ENCODE measurements at places on chromosomes 16 and 17. TPM values are rescaled to one million over a fixed set of nuclear protein-coding genes. Genes with fewer than 3 reads are reported as not detected.

DERL2 gene
- polyA plus RNA-seq = 30.6 TPM

NPIPB6 gene
- polyA plus RNA-seq = 0.16 TPM

C16orf89 gene
- polyA plus RNA-seq = not detected

TIMP2 gene
- polyA plus RNA-seq = 6.4 TPM

GDPD1 gene
- 1.6 TPM for polyA plus RNA-seq

PPP4C gene
- polyA plus RNA-seq = 279 TPM

GRCh38 chr17:29789196-29790170 lies 140.5 kb downstream of the SSH2 start:
- no peak for DNase-seq

DNA sequence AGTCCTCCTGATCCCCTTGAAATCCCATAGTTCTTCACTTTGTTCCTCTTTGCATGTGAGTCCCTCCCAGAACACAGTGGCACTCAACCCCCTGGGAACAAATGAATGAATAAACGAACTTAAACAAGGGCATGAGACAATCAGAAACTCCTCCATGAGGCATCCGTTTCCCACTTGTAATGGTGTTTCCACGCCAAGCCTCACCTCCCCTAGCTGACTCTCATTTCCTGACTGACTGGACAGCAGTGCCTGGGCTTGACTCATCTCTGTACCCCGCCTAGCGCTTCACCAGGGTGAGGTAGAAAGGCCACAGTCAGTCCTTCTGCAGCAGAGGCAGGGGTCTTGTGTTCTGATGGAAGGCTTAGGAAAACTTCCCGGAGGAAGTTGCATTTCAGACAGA lies 14.2 kb downstream of the KIF1C start:
- DNase-seq = no peak

- no peak for DNase-seq
These were observed 57.2 kb downstream of the ACTG1 start for GRCh38 chr17:81455387-81455786.

- no peak for DNase-seq
These were observed 4.6 kb upstream of the LYZL6 start for GRCh38 chr17:35948092-35948491.

GRCh38 chr17:78960928-78961327 lies 18.8 kb downstream of the LGALS3BP start:
- no peak for DNase-seq

DNA sequence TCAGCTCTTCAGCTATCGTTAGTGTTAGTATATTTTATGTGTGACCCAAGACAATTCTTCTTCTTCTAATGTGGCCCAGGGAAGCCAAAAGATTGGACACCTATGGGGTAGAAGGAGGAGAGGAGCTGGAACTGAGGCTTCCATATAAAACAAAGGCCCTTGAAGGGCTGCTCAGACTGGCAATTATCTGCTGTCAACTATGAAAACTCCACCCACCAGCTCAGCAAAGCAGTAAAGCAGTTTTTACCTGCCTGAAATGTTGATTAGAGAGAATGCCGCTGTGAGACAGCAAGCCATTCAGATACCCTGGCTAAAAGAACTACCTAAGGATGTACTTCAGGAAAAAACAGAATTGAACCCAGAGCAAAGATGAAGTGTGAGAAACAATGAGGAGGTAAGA lies 45.9 kb upstream of the GNAO1 start:
- DNase-seq = no peak

DNA sequence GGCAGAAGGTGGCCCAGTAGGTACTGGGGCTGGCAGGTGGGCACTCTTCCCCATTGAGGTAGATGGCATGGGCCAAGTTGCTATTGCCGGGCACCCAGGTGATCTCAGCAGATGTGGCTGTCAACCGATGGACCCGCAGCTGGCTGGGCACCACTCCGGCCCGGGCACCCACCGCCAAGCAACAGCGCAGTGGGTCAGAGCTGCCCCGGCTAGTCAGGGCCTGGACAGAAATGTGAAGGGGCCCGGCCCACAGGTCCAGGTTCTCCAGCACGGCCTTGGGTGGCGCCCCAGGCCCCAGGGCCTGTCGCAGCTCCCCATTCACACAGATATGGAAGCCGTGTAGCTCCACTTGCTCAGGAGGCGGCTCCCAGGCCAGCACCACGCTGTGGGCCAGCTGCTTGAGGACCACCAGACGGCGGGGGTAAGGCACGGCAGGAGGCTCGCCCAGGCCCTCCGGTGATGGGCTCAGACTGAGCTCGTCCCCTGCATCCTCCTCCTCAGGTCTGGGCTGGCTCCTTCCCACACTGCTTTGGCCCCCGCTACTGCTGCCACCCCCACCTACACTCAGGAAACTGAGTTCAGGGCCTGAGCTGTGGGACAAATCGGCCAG lies 16.5 kb downstream of the TSPOAP1 start:
- DNase-seq = no peak

GRCh38 chr16:56709443-56710040 lies 20.4 kb upstream of the NUP93 start:
- no peak for DNase-seq

DNA sequence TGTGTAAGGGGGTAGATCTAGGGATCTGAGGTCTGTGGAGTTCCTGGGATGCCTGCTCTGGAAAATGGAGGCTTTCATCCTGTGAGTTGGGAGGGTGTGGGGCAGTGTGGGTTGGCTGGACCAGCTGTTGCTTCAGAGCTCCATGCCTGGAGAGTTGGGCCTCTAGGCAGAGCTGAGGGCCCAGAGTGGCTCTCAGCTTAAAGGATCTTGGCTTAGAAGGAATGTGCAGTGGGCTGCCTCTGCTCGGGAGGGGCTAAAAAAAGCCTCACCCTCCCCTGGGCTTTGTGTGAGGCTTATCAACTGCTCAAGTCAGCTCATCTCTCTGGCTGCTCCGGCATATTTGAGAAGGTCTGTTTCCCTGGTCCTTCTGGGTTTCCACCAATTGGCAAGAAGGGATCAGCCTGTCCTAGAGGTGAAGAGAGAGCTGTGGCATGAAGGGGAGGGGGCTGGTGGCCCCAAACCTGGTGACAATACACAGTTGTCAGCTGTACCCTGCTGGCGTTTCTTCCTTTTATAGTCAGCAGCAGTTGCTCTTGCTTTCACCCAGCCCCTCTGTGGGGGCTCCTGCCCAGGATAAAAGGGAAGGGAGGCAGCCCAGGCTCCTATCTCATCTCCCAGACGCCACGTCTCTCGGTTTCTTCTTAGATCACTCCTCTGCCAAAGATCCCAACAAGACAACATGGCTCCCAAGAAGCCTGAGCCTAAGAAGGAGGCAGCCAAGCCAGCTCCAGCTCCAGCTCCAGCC lies at the start of gene MYL4:
Gene MYL4, plus strand, starts transcription at position 605 of the 745 bp plus-strand sequence. Its CDS starts 75 bp downstream, at position 680.
- DNase-seq = no peak

GRCh38 chr17:80312621-80313135 lies 52.0 kb downstream of the RNF213 start:
- DNase-seq = no peak

GRCh38 chr17:28460901-28461300 lies 12.5 kb upstream of the SLC13A2 start:
- DNase-seq = no peak
